ENCODE measurements at places on chromosomes 13 and 19.
A peak's percentile ranks its signal among the peaks of the same experiment; 100 is the strongest.

GRCh38 chr13:75670496-75670895 lies 34.4 kb downstream of the LMO7 start:
- DNase-seq = no peak

DNA sequence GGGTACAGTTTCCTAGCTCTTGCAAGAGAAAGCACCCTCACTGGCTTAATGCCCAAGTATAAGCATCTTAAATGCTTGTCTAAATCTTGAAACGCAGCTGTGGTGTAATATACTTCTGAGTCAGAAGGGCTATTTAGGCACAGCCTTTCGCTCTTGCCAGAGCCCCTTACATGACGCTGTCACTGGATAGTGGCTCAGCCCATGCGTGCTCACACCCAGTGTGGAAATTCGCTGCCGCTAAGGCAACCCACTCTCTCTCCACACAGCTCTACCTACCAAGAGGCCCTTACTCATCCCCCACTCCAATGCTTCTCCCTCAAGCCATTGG lies 24.0 kb downstream of the UQCRFS1 start:
- DNase-seq = no peak

DNA sequence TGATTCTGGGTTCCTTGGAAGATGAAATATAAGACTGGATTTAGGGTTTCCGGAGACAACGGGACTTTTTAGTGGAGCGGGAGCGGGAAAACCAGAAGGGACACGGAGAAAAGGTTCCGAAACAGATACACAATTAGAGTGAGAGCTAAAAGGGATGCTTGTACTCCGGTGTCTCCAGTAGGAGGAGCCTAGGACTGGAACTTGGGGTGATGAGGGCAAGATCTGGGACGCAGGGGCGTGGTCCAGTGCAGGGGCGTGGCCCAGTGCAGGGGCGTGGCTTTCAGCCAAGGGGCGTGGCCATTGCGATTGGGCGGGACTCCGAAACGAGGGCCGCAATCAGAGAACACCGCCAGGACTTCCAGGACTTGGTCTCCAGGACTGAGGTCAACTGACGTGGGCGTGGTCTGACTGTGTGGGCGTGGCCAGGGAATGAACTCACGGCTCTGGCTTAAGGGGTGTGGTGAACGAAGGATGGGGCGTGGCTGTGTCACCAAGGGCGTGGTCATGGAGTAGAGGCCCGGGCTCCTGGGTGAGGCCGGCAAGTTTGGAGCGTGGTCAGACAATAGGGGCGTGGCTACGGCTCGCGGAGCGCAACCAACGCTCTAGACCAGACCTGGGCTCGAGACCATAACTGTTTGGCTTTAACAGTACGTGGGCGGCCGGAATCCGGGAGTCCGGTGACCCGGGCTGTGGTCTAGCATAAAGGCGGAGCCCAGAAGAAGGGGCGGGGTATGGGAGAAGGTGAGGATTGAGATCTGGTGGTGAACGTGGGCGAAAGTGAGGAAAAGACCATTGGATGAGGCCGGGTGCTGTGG lies at the start of gene DKKL1:
TSS of gene DKKL1 (plus strand) at position 610 of the 815 bp plus-strand sequence. CDS start at position 732, 122 bp downstream.
- DNase-seq = peak; percentile 94

DNA sequence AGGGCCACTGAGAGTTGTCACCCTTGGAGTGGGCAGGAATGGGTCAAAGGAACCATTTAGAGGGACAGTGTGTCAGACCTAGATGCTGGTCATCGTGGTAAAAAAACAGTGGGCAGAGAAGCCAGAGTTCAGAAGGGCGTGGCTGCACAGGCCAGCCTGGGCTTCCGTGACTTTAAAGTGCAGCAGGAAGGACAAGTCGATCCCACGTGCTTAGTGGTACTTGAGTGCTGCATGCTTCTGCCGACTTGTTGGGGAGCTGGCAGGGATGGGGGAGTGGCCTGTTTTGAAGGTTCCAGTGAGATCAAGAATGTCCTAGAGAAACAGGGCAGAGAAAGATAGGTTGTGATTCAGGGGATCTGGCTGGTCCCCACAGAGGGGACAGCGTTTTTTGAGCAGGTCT lies 17.0 kb downstream of the LYL1 start:
- peak; percentile 41 for DNase-seq

DNA sequence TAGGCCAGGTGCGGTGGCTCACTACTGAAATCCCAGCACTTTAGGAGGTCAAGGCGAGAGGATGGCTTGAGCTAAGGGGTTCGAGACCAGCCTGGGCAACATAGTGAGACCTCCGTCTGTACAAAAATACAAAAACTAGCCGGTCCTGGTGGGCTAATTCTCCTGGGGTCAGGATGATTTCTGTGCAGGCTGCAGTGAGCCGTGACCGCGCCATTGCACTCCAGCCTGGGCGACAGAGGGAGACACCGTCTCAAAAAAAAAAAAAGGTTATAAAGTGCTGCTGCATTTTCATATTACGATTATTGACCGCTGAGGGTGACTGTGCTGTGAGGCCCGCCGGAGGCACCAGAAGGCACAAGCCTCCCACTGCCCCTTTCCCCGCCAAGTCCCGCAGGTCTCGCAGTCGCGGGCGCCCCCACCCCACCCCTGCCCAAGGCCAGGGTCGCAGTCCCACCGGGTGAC lies 477 bp upstream of the PLEKHF1 start:
- DNase-seq = no peak

GRCh38 chr13:73138638-73139491 lies 80.1 kb downstream of the KLF5 start:
- no peak for DNase-seq

- DNase-seq = no peak
Observed at GRCh38 chr19:29714371-29714952, 599 bp downstream of the C19orf12 start.

DNA sequence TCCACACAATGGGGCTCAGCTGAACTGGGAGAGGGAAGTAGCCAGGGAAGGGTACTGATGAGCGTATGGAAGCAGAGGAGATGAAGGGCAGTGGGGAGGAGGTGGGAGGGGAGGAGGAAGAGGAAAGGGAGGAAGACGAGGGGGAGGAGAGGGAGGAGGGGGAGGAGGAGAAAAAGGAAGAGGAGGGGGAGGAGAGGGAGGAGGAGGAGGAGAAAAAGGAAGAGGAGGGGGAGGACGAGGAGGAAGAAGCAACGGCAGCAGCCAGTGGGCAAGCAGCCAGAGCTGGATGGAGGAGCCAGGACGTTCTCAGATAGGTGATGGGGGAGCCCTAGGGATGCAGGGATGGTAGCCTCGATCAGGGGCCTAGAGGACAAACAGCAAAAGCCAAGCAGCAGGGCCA lies 5.6 kb downstream of the CERS4 start:
- DNase-seq = no peak

DNA sequence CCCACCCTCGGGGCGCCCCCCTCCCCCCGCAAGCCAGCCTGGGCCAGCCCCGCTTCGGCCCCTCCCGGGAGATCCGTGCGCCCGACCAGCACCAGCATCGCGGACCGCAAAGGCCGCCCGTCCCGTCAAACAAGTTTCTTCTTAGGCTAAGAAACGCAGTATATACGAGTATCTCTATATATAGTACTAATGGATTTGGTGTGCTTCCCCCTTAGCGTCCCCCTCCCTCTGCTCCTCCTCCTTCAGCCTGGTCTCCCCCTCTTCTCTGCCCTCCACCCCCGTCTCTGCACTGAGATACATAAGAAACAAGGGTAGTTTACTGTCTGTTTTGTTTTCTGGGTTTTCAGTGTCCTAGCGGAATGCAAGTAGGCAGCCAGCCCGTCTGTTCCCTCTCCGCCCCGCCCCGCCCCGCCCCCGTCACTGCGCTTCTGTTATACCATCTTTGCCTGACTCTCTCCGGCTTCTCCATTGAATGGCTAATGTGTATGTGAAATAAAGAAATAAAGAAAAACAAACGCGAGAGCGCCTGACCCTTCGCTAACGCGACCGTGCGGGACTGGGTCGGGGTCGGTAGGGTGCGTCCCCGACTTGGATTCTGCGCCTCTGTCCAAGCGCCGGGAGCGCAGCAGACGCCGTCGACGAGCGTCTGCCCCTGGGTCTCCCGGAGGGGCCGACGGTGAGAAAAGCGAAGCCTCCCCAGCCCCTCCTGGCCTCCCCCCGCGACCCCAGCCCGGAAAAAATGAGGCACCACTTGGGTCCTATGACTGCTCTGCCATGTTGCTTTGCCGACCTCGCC lies 4.2 kb downstream of the LYL1 start:
- DNase-seq = no peak

GRCh38 chr19:6047741-6048251 lies 62.5 kb downstream of the RFX2 start:
- peak; percentile 49 for DNase-seq

DNA sequence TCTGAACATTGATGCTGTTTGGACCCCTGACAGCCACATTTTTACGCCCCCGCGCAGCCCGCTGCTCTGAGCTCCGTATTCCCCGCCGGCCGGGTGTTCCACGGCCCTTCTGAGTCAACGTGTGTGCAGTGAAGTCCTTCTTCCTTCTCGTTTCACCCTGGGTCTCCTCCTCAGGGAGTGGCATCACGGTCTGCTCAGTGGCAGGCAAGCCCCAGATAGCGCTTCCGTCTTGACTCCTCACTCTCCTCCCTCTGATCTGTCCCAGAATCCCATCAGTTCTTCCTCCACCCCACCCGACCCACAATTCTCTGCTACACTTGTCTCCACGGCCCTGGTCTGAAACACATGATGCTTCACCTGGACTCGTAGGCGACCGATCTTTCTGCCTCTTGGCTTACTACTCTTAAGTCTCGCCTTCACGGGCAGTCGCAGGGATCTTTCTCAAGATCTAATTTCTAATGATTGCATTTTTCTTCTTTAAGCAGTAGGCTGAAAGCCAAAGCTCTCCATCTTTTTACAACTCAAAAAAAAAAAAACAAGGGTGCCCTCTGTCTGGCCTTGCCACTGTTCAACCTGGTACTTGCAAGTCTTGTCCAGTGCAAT lies 33.9 kb downstream of the CCNE1 start:
- peak; percentile 80 for DNase-seq

All from cerebellar cortex (tissue), 1 donor.